Effector memory CD8-positive, alpha-beta T cell (primary cell): ENCODE measurements at places on chromosomes 12 and 14.

DNA sequence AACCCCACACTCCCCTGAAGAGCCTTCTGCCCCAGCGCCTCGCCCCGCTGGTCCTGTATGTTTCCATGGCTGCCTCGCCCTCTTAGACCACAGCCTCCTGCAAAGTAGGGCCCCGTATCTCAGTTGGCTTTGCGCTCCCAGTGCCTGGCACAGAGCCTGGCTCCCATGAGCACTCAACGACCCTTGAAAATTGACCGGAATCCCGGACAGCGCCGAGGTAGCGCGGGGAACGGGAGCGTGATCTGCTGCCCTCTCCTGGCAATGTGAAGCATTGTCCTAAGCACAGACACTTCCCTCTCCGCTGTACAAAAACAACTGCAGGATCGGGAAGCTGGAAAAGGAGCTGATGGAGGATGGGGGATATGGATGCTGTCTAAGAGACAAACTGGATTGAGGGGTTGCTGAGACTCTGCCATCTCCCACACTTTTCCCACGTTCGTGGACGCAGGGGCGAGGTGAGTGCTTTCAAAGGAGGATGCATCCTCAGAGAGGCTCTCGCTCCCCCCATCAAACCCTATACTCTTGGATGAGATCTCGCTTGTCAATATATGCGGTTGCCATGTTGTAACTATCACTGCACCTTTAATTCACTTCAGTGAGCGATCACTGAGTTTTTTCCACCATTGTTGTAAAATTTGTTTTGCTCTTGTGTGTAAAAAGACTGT, 10.7 kb upstream of the FKBP4 start:
- DNase-seq = peak; percentile 42

DNA sequence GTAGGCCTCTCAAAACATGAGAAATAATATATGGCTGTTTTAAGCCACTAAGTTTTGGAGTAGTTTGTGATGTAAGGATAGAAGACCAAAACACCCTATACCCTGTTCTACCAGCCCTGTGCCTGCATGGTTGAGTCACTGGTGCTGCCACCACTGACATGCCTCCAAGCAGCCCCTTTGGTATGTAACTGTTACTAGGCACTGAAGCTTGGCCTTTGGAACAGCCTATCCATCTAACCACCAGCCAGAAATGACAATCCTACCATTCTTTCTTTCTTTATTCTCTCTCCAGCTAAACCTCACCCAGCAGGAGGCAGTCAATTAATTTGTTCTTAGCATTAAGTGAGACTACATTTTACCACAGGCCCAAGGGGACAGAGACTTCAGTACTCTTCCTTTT, 240.3 kb downstream of the MSRB3 start:
- no peak for DNase-seq

DNA sequence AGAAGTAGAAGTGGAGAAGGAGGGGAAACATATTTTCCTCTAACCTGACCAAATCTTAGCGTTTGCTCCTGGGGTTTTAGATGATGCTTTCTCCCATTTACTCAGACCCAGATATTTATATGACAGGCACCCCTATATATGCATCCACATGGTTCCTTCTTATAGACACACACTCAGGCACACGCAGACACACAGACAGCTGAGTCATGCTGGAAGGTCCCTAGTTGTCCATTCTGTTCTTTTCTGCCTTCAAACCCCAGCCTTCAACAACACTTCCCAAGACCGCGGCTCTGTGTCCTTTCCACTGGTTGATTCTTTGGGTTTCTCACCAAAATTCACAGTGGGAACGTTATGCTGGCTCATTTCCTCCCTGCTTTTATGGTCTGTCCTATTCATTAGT, 52.1 kb downstream of the HSPB8 start:
- DNase-seq = no peak

DNA sequence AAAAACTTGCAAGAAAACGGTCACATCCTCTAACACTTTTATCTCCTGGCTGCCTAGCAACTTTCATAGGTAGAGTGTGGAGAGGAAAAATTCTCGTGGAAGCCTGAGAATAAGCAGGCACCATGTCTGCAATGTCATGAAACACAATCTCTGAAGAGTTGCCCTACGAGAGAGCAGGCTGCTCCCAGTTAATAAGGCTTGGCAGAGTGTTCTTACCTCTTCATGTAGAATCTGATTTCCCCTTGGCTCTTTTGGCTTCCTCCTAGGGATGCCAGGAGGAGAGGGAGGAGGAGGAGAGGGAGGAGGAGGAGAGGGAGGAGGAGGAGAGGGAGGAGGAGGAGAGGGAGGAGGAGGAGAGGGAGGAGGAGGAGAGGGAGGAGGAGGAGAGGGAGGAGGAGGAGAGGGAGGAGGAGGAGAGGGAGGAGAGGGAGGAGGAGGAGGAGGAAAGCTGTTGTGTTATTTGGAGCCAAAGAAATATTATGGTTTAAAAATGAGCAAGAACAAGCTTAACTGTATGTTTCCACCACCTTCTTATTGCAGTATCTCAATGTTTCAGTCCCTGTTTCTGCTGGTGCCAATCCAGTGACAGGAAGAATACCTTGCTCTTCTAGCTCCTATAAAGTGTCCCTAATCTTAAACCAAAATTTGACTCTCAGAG, 52.9 kb downstream of the EGLN3 start:
- DNase-seq = no peak

DNA sequence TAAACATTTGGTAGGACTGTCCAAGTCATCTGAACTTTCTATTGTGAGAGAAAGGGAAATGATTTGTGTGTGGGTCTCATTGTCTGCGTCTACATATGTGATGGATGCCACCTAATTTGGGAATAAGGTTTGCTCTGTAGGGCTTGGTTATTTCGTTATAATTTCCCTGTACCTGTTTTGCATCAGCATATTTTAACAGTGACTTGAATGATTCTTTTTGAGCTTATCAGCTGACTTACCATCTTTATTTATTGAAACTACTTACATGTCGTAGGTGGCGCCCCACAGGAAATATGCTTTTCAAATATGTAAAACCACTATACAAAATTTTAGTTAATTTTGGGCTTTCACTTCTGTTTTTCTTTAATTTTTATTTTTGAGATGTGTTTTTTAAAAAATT, 56.5 kb upstream of the BCAT1 start:
- DNase-seq = no peak

GRCh38 chr12:123995023-123995748, 22.2 kb downstream of the ZNF664 start:
- no peak for DNase-seq

DNA sequence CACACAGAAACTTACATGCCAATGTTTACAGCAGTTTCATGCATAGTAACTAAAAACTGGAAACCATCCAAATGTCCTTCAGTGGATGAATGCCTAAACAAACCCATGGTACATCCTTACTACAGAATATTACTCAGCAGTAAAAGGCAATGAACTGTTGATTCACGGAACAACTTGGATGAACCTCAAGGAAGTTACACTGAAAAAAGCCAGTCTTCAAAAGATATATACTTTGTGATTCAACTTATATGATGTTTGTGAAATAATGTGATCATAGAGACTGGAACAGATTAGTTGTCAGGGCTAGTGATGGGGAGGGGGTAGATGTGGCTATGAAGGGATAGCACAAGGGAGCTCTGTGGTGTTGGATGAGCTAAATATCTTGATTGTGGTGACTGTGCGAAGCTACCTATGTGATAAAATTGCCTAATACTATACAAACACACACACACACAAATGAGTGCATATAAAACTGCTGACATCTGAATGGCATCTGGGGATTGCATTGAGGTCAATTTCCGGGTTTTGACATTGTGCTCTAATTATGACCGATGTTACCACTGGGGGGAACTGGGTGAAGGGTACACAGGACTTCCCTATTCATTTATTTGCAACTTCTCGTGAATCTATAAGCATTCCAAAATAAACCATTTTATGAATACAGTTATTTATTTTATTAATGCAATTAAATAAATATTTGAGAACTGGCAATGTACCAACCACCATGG, 94.3 kb downstream of the RIN3 start:
- DNase-seq = no peak

DNA sequence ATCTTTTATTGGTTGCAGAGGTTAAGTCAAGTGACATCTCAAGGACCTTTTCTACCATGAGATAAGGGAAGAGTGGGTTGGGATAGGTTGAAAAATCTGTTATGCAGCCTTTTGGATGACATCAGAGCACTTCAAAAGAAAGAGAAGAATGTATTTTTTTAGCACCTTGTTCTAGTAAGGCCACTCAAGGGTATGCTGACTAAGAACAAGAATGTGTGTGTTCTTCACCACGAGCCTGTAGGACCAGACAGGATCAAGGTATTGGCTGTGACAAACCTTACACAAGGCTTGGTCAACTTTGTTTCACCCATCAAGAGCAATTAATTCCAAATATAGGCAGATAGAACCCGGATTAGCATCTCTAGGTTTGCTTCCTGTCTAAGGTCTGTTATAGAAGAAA, 142.5 kb downstream of the SAMD4A start:
- DNase-seq = no peak

DNA sequence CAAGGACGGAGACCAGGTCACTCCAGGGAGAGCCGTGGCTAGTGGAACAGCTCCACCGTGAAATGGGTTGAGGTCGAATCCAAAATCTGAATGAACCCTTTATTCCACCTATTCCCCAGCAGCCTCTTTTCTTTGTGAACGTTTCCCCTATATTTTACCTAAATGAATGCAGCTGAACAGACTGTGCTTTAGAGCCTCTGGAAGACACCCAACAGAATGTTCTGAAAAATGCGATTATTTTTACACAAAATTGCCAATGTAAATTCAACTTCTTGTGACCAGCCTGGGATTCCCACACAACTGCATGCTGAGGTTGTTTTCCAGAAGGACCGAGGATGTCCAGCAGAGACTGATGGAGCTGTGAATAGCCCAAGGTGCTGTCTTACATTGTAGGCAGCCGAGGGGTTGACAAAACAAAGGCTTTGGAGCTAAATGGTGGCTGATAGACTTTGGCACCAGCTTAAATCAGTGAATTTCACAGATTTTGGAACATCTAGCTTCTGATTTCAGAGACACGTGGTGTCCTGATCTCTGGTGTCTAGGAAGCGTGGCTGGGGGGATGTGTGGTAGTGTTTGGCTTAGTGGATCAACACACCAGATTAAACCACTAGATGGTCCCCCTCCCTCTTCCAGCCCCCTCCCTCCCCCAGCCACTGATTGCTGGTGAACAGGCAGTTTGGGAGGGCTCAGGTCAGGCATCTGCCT, 150.4 kb downstream of the ZNF664 start:
- DNase-seq = no peak

DNA sequence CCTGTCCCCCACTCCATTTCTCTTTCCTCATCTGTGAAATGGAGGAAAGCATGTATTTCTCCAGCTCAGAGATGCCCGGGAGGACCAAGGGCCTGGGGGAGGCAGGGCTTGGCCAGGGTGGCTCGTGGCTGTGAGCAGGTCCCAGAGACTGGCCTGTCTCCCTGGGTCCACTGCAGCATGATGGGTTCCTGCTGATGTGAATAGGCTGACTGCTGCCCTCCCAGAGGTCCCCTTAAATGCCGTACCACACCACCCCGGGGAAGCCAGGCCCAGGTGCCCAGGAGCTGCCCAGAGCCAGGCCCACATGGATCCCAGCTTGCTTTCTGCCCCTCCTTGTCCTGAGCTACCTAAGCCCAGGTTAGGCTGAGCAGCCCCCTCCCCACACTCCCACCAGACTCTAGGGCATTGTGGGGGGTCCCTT, 158.2 kb upstream of the C14orf180 start:
- DNase-seq = no peak

DNA sequence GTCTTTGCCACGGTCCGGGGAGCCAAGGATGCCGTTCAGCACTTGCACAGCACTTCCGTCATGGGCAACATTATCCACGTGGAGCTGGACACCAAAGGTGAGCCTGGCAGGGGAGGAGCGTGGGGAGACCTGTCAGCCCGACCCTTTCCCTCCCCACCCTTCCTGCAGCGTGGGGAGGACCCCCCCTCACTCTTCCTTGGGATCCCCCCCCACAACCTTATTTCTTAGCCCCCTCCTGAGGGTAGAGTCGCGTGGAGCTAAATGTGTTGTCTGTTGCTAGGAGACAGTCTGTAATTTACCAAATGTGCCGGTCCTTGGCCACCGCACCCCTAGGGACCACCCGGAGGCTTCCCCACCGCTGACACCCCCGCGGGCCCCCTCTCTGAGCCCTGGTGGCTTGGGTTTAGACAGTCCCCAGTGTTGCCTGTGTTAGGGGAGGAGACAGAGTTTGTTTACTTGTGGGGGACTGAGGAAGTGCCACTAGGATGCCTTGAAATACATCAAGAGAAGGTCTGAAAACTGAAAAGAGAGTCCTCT, 2.3 kb downstream of the SETD1B start:
- no peak for DNase-seq

- peak; percentile 60 for DNase-seq
These were observed 75.1 kb upstream of the ST8SIA1 start for GRCh38 chr12:22409377-22410164.

DNA sequence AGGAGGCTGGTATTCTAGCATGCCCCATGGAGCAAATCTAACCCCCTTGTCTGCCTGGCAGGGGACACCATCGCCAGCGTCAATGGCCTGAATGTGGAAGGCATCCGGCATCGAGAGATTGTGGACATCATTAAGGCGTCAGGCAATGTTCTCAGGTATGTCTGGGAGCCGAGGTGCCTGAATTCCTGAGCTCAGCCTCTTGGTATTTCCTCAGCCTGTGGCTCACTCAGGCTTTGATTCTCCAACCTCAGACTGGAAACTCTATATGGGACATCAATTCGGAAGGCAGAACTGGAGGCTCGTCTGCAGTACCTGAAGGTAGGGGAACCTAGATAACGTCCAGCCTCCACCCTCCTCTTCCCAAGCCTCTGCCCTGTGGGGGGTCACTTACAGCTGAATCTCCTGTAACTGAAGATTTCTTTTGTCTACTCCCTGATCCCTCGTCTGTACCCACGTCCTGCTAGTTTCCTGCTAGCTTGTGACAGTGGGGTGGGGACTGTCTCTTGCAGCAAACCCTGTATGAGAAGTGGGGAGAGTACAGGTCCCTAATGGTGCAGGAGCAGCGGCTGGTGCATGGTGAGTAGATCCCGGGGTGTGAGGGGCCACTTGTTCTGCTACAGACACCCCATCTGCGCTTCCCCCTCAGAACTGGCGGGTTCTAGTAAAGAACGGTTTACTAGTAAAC, 7.0 kb downstream of the TAMALIN start:
- no peak for DNase-seq

DNA sequence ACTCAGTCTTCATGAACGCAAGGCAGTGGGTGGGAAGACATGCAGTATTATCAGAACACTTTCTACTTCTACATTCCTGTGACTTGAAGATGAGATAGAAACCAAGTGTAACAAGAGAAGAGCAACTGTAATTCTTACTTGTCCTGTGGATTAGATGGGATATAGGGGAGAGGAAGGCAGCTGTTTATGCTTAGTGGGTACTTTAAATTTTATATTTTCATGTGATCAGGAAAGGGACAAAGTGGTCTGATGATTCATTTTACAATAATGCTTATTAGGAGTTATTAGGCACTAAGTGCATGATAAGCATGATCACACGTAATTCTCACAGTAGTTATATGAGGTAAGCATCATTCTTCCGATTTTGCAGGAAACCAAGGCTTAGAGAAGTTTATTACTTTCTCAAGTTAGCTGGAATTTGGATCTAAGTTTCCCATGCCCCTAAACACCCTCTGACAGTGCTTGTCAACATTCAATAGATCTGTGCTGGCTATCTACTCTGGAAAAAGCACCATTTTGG, 52.7 kb downstream of the PTGER2 start:
- DNase-seq = no peak

- DNase-seq = no peak
These were observed 5.9 kb upstream of the APOLD1 start for GRCh38 chr12:12779529-12779928.

GRCh38 chr12:85834378-85834777, 1.8 kb downstream of the RASSF9 start:
- DNase-seq = no peak
